Spinal cord (tissue), 10 donors: ENCODE measurements at places on chromosomes 5 and 9. TPM values are rescaled to one million over a fixed set of nuclear protein-coding genes. Genes with fewer than 3 reads are reported as not detected.
A peak's percentile ranks its signal among the peaks of the same experiment; 100 is the strongest.

DNA sequence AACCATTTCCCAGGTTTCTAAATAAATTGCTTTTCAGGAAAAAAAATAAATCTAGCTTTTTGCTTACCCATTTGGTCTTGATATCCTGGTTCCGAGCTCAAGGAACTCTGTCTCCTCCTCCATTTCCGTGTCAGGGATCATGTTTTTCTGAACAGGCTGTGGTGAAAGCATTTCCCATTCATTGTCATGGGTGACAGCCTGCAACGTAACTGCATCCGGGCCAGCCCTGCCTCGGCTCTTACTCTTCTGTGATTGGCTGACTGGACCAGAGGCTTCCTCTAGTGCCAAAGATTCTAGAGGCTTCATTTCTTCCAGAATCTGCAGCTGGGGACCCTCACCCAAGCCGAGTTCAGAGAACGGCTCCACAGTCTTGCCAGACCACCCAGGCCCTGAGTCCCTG lies 61.0 kb upstream of the PCA3 start:
- H3K27me3 ChIP-seq, result no peaks in the 10 kb centered on the region
- no peaks in the 10 kb centered on the region for H3K4me1 ChIP-seq
- H3K4me3 ChIP-seq, result no peak overlapping the region
- H3K27ac ChIP-seq, result no peak overlapping the region

- H3K27me3 ChIP-seq, result no peaks in the 10 kb centered on the region
- DNase-seq, result no peak
- no peaks in the 10 kb centered on the region for H3K36me3 ChIP-seq
- H3K27ac ChIP-seq, result no peak overlapping the region
- H3K4me3 ChIP-seq, result no peak overlapping the region
- no peaks in the 10 kb centered on the region for H3K4me1 ChIP-seq
These were observed 74.3 kb downstream of the COL23A1 start for GRCh38 chr5:178515776-178516503.

GRCh38 chr5:88691945-88692868 lies 190.8 kb downstream of the MEF2C start:
- peak overlapping the region; percentile 99 for H3K27ac ChIP-seq
- DNase-seq, result peak; percentile 57
- H3K4me1 ChIP-seq, result peaks cover 56% of the 10 kb centered on the region

- no peaks in the 10 kb centered on the region for H3K27me3 ChIP-seq
- H3K4me3 ChIP-seq, result no peak overlapping the region
- no peak overlapping the region for H3K27ac ChIP-seq
- peaks cover 7% of the 10 kb centered on the region for H3K4me1 ChIP-seq
These were observed 24.2 kb downstream of the P4HA2 start for GRCh38 chr5:132203464-132203818.

- H3K36me3 ChIP-seq, result no peaks in the 10 kb centered on the region
- peak; percentile 68 for DNase-seq
- H3K4me3 ChIP-seq, result no peak overlapping the region
- no peak overlapping the region for H3K27ac ChIP-seq
- no peaks in the 10 kb centered on the region for H3K27me3 ChIP-seq
These were observed 47.4 kb downstream of the P4HA2 start for GRCh38 chr5:132180134-132180745.

GRCh38 chr5:41843456-41844370 lies 26.5 kb downstream of the OXCT1 start:
- H3K4me1 ChIP-seq, result no peaks in the 10 kb centered on the region
- no peak overlapping the region for H3K4me3 ChIP-seq
- H3K27ac ChIP-seq, result no peak overlapping the region
- H3K36me3 ChIP-seq, result peaks cover under 1% of the 10 kb centered on the region

- no peak overlapping the region for H3K4me3 ChIP-seq
- H3K4me1 ChIP-seq, result peaks cover 2% of the 10 kb centered on the region
- no peaks in the 10 kb centered on the region for H3K36me3 ChIP-seq
- no peak overlapping the region for H3K27ac ChIP-seq
These were observed 14.5 kb upstream of the KCNMB1 start for GRCh38 chr5:170403675-170404074.

GRCh38 chr5:109455598-109456096 lies 45.9 kb upstream of the PJA2 start:
- H3K4me1 ChIP-seq, result peaks cover under 1% of the 10 kb centered on the region
- peak overlapping the region; percentile 67 for H3K27ac ChIP-seq
- peaks cover under 1% of the 10 kb centered on the region for H3K27me3 ChIP-seq
- no peak for DNase-seq
- H3K4me3 ChIP-seq, result no peak overlapping the region

The WWC1 gene
- total RNA-seq, result 12.9 TPM

The SCGB3A2 gene
- not detected for total RNA-seq

The ACOT12 gene
- 2.3 TPM for total RNA-seq
